EL (cell line): ENCODE measurements at places on chromosomes 11 and 22.

DNA sequence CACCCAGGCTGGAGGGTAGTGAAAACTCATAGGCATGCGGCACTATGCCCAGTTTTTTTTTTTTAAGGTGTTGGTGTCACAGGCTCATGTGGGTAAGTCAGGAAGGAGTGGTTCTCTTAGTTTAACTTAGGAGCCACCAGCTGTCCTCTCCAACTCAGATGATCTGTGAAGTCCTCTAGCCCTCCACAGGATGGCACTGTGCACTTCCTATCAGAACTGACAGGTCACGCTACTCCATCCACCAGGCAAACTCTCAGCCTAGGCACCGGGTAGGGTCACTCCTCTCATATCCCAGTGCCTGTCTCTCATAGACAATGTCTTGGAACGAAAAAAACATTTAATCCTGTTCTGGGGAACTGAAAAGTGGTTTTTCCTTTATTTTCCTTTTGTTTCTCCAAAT, 16.5 kb downstream of the NAP1L4 start:
- peak; percentile 36 for DNase-seq

DNA sequence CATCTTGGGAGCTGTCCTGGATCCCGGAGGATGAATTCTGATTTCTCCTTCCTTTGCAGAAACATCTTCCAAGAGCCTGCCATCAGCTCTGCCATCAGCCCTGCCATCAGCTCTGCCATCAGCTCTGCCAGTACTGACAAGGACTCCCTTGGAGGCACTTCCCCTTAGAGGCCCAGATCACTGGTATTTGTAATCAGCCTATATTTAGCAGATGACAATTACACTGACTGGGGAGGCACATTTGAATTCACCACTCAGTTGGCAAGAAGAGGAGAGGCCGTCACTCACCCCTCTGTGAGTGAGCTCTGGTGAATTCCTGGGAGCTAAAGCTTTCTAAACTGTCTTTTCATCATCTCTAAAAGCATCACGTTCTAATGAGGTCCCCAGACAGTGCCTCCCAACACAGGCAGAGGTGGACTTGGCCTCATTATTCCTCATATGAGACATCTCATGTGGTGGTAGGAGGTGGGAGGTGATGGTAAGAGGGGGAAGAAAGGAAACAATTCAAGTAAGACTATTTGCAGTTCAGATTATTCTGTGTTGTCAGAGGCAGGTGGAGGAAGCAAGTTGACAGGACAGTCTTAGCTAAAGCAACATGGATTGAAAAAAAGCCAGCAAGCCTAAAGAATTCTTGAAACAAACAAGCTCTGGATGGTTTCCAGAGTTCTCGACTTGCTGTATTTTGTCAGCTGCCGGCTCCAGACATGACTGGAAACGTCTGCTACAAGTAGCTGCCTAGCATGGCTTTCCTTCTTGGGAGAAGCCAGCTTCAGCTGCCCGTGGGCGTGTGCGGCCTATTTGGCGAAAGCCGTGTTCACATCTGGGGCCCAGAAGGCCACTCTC, 771.7 kb downstream of the TBC1D22A start:
- no peak for DNase-seq

DNA sequence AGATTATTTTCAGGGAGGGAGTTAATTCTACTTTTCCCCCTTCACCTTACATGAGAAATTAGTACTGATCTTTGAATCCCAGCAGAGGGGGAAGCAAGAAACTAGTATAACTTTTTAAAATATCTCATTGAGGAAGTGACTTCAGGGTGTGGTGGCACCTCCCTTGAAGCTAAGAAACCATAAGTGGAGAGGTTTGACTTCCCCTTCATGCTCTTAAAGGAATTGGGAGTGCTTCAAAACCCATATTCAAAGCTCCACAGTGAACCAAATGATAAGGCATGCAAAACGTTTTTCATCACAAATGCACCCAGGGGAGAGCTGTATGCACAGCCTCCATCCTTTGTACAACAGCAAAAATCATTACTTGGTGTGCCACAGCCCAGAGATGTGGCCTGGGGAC, 540 bp downstream of the MS4A14 start:
- DNase-seq, result no peak

DNA sequence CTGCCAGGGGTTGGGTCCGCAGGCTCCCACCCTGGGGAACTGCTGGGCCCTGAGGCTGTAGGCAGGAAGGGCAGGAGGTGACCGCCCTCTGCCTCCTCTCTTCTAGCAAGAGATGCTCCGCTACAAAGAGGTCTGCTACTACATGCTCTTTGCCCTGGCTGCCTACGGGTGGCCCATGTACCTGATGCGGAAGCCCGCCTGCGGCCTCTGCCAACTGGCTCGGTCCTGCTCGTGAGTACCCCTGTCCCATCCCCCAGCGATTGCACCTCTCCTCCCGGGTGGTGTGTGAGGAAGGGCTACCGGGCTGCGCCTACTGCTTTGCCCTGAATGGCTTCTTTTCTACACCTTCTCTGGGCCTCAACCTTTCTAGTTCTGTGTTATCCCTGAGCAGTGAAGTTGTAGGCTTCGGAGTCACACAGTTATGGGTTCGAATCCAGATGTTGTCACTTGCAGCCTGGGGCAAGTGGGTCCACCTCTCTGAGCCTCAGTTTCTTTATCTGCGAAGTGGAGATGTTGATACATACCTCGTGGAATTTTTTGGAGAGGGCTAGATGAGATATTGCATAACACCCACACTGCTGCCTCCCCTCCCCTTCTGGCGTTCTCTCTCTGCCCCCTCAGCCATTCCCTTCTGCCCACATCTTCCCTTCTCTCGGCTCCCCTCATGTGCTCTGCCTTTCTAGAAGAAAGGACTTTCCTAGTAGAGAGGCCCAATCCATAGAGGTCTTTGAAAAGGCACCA, 21.1 kb upstream of the MYRF start:
- DNase-seq, result no peak

DNA sequence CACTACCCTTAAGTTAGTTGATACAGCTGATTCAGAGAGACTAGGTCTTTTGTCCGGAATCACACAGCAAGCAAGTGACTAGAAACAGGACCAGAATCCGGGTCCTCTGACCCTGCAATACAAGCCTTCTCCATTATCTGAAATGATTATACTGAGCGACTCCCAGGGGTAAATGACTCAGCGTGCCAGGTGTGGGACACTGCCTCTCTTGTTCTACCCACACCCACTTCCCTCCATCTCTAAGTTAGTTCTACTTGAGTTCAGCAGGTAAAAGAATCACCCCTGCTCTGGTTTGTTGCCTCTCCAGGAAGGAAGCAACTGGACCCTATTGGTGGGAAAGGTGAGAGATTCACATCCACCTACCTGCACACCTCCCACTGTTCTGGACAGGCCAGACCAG, 156.9 kb downstream of the DBX1 start:
- DNase-seq, result no peak

GRCh38 chr11:17738151-17738973, 3.8 kb downstream of the KCNC1 start:
- DNase-seq, result no peak

- DNase-seq, result peak; percentile 94
These were observed 21.2 kb upstream of the BLID start for GRCh38 chr11:122137078-122137793.

DNA sequence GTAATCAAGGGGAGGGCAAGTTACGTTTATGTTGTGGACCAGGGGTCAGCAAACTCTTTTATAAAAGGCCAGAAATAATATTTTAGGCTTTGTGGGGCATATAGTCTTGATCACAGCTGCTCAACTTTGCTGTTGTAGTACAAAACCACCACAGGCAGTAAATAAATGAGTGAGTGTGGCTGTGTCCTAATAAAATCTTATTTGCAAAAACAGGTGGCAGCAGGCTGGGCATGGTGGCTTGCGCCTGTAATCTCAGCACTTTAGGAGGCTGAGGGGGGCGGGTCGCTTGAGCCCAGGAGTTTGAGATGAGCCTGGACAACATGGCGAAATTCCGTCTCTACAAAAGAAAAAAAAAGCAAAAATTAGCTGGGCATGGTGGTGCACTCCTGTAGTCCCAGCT, 57.9 kb upstream of the NUP160 start:
- no peak for DNase-seq

GRCh38 chr22:49100316-49100715, 727.4 kb downstream of the BRD1 start:
- no peak for DNase-seq

DNA sequence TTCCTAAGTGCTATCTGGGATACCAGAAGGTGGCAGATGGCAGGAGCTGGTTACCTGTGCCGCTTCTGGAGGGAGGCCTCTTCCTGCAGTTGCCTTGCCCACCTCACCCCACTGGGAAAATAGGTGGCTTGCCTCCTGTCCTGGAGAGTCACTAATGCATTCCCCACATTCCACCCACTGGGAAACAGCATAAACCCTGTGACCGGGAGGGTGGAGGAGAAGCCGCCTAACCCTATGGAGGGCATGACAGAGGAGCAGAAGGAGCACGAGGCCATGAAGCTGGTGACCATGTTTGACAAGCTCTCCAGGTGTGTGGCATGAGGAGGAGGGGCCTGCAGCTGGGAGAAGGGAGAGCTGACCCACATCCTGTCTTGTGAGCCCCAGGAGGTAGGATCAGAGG, 5.6 kb downstream of the RIC8A start:
- DNase-seq, result no peak

GRCh38 chr11:94275961-94276360, 28.4 kb upstream of the IZUMO1R start:
- no peak for DNase-seq

DNA sequence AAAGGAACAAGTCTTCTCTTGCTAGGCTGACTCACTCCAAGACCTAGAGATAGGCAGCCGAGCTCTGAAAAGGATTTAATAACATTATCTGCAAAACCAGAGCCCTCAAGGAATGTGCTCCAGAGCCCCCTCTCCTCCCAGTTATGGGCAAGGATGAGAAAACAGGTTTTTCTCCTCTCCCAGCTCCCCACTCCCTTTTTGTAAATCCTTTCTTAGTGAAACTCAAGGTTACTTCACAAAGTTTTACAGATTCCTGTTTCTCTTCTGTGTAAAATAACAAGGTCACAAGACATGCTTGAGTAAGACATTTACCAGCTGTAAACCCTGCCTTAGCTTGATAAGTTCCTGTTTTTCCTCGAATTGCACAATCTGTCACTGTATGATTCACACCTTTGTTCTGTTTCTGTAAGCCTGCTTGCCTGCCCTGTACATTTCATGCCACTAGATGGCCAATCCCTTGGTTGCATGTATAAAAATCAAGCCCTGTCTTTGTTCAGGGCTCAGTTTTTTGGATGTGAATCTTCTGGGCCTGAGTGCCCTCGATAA, 489.4 kb downstream of the KCNA4 start:
- DNase-seq, result peak; percentile 63

- no peak for DNase-seq
These were observed 64.0 kb upstream of the PTPRJ start for GRCh38 chr11:47916361-47916841.

GRCh38 chr11:16191868-16192240, 164.5 kb downstream of the SOX6 start:
- DNase-seq, result no peak

DNA sequence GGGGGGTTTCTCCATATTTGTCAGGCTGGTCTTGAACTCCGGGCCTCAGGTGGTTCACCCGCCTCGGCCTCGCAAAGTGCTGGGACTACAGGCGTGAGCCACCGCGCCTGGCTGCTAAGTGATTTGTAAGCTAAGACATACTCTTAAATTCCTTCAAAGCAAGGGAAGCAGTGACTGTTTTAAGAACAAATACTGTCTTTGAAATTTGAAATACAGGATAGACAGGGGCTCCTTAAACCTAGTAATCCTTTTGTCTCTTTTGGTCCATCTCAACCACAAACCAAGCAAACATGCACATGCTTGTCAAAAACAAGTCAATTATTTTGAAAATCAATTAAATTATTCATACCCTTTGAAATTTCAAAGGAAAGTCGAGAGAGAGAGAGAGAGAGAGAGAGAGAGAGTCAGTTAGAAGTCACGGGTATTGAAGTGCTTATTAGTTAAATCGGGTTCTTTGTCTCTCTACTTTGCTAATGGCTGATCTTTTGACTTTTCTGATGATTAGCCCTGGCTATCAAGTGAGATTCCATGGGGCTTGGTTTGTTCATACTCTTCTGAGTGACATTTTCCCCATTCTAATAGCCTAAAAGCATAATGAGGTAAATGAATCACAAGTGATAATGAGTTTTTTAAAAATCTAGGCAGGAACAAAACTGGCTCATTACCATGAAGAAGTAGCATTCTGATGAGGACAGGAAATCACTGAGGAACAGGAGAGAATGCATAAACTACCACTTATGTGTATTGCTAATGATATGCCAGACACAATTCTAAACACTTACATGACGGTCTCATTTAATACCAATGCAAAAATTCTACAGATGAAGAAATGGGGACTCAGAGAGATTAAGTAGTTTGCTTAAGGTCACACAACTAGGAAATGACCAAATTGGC, 48.0 kb downstream of the MCHR1 start:
- DNase-seq, result no peak

GRCh38 chr11:96033095-96033494, 109.2 kb upstream of the MTMR2 start:
- DNase-seq, result peak; percentile 15

GRCh38 chr22:37162221-37163095, 12.7 kb upstream of the IL2RB start:
- no peak for DNase-seq

DNA sequence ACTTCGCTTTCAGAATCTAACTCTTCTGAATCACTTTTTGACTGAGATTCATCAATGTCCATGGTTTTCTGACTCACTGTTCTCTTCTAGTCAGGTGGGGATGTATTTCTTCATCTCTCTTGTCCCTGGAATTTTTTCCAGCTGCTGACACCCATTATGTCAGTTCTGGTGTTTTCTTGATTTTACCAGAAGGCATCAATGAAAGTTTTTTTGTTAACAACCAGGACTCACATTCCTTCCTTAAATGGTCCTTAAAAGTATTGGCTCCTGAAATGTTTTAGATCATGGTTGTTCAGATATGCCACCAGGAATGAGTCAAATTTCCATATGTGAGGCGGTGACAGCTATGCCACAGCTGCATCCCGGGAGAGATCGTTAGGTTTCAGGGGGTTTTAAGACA, 12.9 kb downstream of the MICAL2 start:
- DNase-seq, result peak; percentile 41

DNA sequence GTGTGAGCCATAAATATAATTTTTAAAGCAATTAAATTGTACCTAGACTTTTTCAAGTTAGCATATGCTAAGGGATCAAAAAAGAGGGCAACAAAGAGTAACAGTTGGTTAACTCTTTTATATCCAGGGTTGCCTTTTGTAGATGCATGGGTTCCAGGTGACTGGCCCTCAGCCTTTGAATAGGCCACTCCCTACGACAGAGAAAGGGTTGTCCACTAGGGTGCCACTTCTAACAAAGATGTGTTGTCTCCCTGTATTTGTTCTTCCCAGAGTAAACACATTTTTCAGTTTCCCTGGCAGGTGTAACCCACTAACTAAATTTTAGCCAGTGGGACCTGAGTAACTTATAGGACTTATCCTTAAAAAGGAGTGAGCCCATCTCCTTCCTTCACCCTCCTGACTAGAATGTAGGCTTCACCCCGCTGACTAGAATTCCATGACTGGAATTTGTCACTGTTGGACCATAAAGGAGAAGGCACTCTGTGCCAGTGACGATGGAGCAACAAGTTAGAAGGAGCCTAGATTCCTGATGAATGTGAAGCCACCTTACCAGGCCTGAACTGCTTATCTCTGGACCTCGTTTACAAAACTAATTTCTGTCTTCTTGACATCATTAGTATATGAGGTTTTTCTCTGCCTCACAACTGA, 16.6 kb downstream of the TUG1 start:
- DNase-seq, result no peak
